ENCODE measurements at places on chromosomes 2 and 18. TPM values are rescaled to one million over a fixed set of nuclear protein-coding genes. Genes with fewer than 3 reads are reported as not detected.

NOL4 gene
- not detected for total RNA-seq

MC2R gene
- total RNA-seq, result not detected

SPEG gene
- total RNA-seq, result 49.5 TPM

MSH6 gene
- total RNA-seq, result 32.2 TPM

RUFY4 gene
- total RNA-seq, result not detected

VSNL1 gene
- total RNA-seq, result not detected

CYS1 gene
- 1.3 TPM for total RNA-seq

ADCYAP1 gene
- total RNA-seq, result not detected

RAPH1 gene
- total RNA-seq, result 31.4 TPM

ASPRV1 gene
- total RNA-seq, result 3.3 TPM

DNA sequence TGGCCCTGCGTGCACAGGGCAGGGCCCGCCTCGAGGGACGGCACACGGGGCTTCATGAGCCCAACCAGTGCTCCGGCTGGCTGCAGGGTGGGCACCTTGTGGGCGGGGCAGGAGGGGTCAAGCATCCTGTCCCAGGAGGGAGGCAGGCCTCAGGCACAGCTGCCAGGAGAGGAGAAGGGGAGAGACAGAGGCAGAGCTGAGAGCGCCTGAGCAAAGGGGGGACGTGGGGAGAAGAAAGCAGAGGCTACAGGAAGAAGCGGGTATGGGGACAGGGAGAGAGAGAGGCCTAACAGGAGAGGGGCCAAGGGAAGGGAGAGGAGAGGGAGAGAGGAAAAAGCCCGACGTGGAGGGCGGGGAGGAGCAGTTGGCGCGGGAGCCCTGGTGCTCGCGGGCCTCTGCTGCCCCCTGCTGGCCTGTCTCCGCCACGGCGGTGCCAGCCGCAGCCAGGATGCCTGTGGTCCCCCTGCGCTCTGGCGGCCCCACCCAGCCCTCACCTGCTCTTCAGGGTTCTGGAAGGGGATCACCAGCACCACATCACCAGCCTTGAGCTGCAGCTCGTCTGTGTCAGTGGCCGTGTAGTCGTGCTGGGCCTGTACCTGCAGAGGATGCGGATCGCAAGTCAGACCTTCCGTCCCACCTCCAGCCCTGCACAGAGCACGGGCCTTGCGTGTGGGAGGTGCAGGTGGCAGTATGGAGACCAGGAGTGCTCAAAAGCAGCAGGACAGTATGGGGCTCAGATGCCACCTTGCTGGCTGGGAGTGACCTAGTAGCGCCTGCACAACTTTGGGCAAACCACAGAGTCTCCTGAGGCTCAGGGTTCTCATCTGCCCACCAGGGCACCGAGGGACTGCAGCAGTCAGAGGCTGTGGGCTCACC is 56.8 kb downstream of the BIN1 start:
- H3K27ac ChIP-seq, result no peak overlapping the region
- DNase-seq, result peak; percentile 77
- H3K4me1 ChIP-seq, result peaks cover 7% of the 10 kb centered on the region
- H3K4me3 ChIP-seq, result no peak overlapping the region
- no peaks in the 10 kb centered on the region for H3K36me3 ChIP-seq
- H3K27me3 ChIP-seq, result no peaks in the 10 kb centered on the region

GRCh38 chr2:142684667-142685066 is 192.8 kb upstream of the KYNU start:
- no peak for DNase-seq
- no peaks in the 10 kb centered on the region for H3K27me3 ChIP-seq
- no peaks in the 10 kb centered on the region for H3K4me1 ChIP-seq
- no peaks in the 10 kb centered on the region for H3K36me3 ChIP-seq

- DNase-seq, result no peak
- no peaks in the 10 kb centered on the region for H3K4me1 ChIP-seq
- no peak overlapping the region for H3K27ac ChIP-seq
Measured at GRCh38 chr2:236498369-236498768, 71.3 kb upstream of the ACKR3 start.

- H3K4me1 ChIP-seq, result peaks cover 14% of the 10 kb centered on the region
- no peak for DNase-seq
- H3K27ac ChIP-seq, result no peak overlapping the region
- no peaks in the 10 kb centered on the region for H3K27me3 ChIP-seq
- H3K36me3 ChIP-seq, result no peaks in the 10 kb centered on the region
- H3K4me3 ChIP-seq, result no peak overlapping the region
Measured at GRCh38 chr2:20654535-20654813, 3.6 kb upstream of the HS1BP3 start.

GRCh38 chr2:122263746-122264145 is 508.3 kb downstream of the TSN start:
- H3K4me3 ChIP-seq, result no peak overlapping the region
- DNase-seq, result no peak
- H3K4me1 ChIP-seq, result no peaks in the 10 kb centered on the region
- no peaks in the 10 kb centered on the region for H3K36me3 ChIP-seq
- H3K27ac ChIP-seq, result no peak overlapping the region
- no peaks in the 10 kb centered on the region for H3K27me3 ChIP-seq

DNA sequence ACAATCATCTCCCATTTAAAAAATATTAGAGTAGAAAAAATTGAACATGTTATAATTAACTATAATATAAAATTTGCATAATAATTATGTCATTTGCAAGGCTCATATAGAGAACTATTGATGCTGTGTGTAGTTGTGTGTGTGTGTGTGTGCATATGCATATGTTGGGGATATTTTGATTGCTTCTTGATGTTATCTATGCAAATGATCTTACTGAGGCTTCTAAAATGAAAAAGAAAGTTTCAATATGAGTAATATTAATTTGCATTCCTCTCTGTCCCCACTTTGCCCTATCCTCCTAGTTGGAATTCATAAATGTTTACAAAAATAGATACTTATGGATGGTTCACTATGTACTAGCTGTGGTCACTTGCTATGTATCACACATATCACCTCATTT is 523.3 kb downstream of the TRIB2 start:
- no peak overlapping the region for H3K4me3 ChIP-seq
- no peak overlapping the region for H3K27ac ChIP-seq
- no peaks in the 10 kb centered on the region for H3K27me3 ChIP-seq
- no peaks in the 10 kb centered on the region for H3K36me3 ChIP-seq
- DNase-seq, result no peak

DNA sequence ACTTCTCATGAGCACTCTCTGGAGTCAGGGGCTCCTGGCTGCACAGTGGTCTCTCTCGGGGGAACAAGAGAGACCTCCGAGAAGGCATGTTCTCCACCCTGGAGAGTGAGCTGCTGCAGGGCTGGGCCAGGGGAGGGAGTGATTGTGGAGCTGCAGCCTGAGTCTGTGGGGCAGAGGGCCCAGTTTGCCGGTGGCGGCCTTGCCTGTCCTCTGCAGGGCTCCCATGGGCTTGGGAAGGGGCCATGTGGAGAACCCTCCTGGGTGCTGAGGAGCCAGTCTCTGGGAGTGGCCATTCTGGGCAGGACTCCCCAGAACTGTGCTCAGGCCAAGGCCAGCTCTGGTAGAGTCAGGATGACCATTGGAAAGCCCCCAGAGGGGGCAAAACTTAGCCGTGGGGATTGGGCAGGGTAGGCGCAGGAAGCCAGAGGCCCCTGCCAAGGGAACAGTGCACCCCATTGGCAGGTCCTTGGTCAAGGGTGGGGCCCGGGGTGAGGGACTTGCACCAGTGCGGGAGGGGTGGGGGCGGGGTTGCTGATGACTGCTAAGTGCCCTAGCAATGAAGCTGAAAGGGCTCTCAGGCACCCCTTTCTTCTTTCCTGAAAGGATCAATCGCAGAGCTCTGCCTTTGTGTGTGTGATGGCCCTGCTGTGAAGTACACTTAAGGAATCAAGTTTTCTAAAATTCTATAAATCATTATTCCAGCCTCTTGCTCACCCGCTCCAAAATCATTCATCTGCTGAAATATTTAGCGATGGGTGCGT is 69.7 kb upstream of the BOD1L2 start:
- H3K36me3 ChIP-seq, result no peaks in the 10 kb centered on the region
- no peaks in the 10 kb centered on the region for H3K4me1 ChIP-seq
- no peak for DNase-seq
- no peak overlapping the region for H3K4me3 ChIP-seq
- no peak overlapping the region for H3K27ac ChIP-seq
- H3K27me3 ChIP-seq, result no peaks in the 10 kb centered on the region

DNA sequence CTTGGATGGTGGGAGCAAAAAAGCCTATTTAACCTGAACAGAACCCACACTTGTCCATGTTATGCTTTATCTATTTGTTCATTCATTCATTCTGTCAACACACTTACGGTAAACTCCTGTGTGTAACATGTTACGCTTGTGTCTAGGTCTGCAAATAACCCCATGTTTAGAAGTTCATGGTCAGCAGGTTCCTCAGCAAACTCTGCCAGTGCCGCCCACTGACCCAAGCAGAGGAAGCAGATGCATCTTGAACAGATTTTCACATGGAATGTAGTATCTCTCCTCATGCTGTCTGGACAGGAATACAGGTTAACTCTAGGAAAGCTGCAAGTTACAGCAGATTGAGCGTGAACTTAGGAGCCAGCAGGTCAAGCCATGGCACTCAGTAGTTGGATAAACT is 213.7 kb upstream of the COPS8 start:
- no peaks in the 10 kb centered on the region for H3K4me1 ChIP-seq
- H3K27me3 ChIP-seq, result no peaks in the 10 kb centered on the region
- no peak overlapping the region for H3K4me3 ChIP-seq
- no peak for DNase-seq
- no peaks in the 10 kb centered on the region for H3K36me3 ChIP-seq

- H3K27ac ChIP-seq, result no peak overlapping the region
- H3K4me1 ChIP-seq, result no peaks in the 10 kb centered on the region
- no peaks in the 10 kb centered on the region for H3K27me3 ChIP-seq
- DNase-seq, result no peak
- no peak overlapping the region for H3K4me3 ChIP-seq
- H3K36me3 ChIP-seq, result no peaks in the 10 kb centered on the region
Measured at GRCh38 chr2:227402959-227403358, 15.2 kb upstream of the SCYGR1 start.

DNA sequence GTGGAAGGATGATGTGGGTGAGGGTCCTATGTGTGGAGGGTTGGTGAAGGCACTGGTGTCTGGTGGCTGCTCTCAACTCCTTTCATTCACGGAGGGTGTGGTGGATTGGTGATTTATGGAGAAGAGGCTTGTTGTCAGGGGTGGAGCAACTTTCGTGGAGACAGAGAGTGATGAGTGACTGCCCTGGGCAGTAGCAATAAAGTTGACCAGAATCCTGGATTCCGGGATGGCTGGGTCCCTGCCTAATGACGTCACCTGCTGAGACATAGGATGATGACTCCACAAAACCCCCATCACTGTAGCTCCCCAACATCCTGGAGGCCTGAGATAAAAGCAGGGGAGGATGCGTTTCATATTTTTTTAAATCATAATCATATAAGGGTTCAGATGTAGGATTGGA is 193.0 kb downstream of the ACKR3 start:
- no peaks in the 10 kb centered on the region for H3K4me1 ChIP-seq
- H3K27ac ChIP-seq, result no peak overlapping the region
- H3K27me3 ChIP-seq, result no peaks in the 10 kb centered on the region
- H3K4me3 ChIP-seq, result no peak overlapping the region

GRCh38 chr2:37468170-37468569 is 123.7 kb downstream of the QPCT start:
- H3K4me3 ChIP-seq, result no peak overlapping the region
- H3K27ac ChIP-seq, result no peak overlapping the region
- H3K36me3 ChIP-seq, result no peaks in the 10 kb centered on the region
- H3K4me1 ChIP-seq, result no peaks in the 10 kb centered on the region

DNA sequence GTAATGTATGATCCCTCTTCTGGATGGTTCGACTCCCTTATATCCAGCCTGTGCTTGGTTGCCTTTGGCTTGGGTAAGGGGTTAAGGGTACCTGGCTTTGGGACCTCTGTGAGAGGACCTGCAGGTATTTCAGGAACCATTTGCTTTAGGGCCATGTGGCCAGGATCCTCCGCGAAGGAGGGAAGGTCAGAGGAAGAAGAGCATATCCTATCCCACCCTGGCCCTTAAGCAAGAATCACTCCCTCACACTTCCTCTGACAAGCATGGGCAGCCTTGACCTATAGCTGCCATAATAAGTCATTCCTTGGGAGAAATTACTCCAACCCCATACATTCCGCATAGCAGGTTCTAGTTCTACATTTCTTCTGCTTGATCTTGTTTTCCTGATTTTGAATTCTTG is 59.1 kb upstream of the TXNDC2 start:
- H3K36me3 ChIP-seq, result no peaks in the 10 kb centered on the region
- no peak for DNase-seq
- H3K4me3 ChIP-seq, result no peak overlapping the region
- H3K27me3 ChIP-seq, result no peaks in the 10 kb centered on the region

DNA sequence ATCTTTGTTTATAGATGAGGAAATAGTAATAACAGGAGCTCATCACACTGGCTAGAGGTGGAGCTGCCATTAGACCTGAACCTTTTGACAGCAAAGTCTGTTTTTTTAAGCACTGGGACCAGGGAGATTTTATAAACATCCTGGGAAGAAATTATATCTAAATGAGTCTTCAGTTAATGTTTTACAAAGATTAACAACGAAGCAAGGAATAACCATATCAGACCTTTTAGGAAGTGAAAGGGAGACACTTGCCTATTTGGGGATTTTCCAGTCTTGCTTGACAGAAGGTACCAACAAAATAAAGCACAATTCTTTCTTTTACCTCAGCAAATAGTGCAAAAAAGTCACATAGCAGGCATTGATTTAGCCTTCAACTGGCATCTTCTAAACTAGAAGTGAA is 777.0 kb downstream of the CPS1 start:
- H3K27me3 ChIP-seq, result no peaks in the 10 kb centered on the region
- H3K27ac ChIP-seq, result no peak overlapping the region
- no peaks in the 10 kb centered on the region for H3K36me3 ChIP-seq
- no peak for DNase-seq
- no peaks in the 10 kb centered on the region for H3K4me1 ChIP-seq
- no peak overlapping the region for H3K4me3 ChIP-seq

- no peak overlapping the region for H3K27ac ChIP-seq
- DNase-seq, result no peak
- H3K4me3 ChIP-seq, result no peak overlapping the region
- no peaks in the 10 kb centered on the region for H3K4me1 ChIP-seq
Measured at GRCh38 chr2:216064014-216064630, 17.5 kb downstream of the PECR start.

- H3K4me3 ChIP-seq, result no peak overlapping the region
- no peaks in the 10 kb centered on the region for H3K27me3 ChIP-seq
- no peaks in the 10 kb centered on the region for H3K36me3 ChIP-seq
- H3K27ac ChIP-seq, result peak overlapping the region; percentile 48
- no peak for DNase-seq
Measured at GRCh38 chr2:24588294-24588693, 97.2 kb downstream of the NCOA1 start.

- H3K27ac ChIP-seq, result no peak overlapping the region
- H3K27me3 ChIP-seq, result no peaks in the 10 kb centered on the region
- peaks cover 13% of the 10 kb centered on the region for H3K4me1 ChIP-seq
- no peaks in the 10 kb centered on the region for H3K36me3 ChIP-seq
Measured at GRCh38 chr2:45909677-45910191, 258.3 kb downstream of the PRKCE start.

GRCh38 chr2:234286118-234286598 is 210.7 kb downstream of the ARL4C start:
- no peak overlapping the region for H3K4me3 ChIP-seq
- no peaks in the 10 kb centered on the region for H3K36me3 ChIP-seq
- no peak overlapping the region for H3K27ac ChIP-seq
- no peaks in the 10 kb centered on the region for H3K4me1 ChIP-seq
- no peaks in the 10 kb centered on the region for H3K27me3 ChIP-seq
- no peak for DNase-seq

- H3K4me1 ChIP-seq, result no peaks in the 10 kb centered on the region
- no peaks in the 10 kb centered on the region for H3K27me3 ChIP-seq
- no peaks in the 10 kb centered on the region for H3K36me3 ChIP-seq
- DNase-seq, result no peak
Measured at GRCh38 chr2:56263876-56264275, 80.1 kb downstream of the CCDC85A start.
